ENCODE measurements at places on chromosomes 6 and 20.

- DNase-seq: no peak
Measured at GRCh38 chr20:51826372-51826771, 24.1 kb upstream of the SALL4 start.

- peak; percentile 23 for DNase-seq
Measured at GRCh38 chr6:37170273-37171200, 585 bp downstream of the PIM1 start.

- DNase-seq: no peak
Measured at GRCh38 chr6:13006578-13007300, 290.2 kb downstream of the PHACTR1 start.

DNA sequence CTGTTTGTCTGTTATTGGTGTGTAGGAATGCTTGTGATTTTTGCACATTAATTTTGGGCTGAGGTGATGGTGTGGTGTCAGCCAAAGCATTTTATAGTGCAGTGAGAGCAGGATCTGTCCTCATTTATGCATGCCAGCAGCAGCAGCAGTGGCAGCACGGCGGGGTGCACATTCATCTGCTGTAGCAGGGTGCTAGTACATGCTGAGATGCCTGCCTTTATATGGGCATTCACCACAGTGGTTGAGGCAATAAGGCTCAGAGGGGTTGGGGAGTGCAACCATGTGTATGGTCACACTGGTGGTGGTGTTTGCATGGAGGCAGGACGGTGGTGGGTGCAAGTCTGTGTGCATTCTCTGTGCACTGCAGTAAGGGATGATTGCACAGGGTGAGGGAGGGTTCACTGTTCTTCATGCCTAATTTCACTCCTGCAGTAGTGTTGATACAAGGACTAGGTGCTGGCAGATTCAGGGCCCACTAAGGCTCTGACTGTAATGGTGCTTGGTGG lies 129.3 kb upstream of the SYNCRIP start:
- no peak for DNase-seq

DNA sequence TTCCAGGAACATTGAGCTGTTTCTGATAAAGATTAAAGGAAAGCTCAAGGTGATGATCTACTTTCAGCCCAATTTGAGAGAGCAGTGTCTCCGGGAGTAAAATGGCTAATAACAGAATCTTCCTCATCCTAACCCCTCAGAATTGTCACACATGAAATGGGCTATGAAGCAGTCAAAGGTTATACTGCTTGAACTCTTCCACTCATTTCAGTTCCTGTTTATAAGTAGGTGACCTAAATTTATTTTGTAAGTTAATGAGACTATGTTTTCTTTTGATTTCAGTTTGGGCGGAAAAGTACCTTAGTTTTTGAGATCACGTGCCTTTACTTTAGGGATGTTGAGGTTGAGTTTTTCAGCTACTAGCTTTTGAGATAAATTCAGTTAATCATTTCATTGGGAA lies 47.2 kb downstream of the QKI start:
- no peak for DNase-seq

DNA sequence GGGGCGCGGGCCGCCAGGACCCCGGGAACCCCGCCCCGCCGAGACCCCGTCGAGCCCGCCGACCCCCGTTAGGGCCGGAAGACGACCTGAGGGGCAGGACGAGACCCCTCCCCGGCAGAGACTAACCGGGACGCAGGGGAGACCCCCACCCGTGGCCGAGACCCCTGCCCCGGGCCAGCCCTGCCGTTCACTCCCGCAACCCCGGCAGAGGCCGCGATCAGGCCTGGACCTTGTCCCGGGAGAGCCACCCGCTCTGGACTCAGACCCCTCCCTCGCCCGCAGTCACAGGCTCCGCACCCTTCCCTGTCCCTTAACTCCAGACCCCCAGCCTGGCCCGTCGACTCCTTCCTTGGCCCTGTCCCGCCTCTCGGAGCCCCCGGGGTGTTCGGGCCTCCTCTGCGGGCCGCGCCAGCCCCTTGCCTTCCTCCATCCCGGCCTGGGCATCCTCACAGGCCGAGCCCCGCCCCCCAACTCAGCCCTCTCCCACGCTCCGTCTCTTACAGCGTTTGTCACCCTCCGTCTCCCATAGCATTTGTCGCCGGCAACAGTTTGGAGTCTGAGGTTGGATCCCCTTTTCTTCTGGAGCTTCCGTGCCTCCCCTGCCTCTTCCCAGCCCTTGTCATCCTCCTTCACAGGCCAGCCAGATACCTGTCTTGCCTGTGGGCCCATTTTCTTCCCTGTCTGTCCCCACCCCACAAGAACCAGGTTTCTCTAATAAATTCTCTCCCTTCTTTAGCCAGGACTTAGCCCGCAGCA lies 569 bp downstream of the TCEA2 start:
- DNase-seq: no peak

DNA sequence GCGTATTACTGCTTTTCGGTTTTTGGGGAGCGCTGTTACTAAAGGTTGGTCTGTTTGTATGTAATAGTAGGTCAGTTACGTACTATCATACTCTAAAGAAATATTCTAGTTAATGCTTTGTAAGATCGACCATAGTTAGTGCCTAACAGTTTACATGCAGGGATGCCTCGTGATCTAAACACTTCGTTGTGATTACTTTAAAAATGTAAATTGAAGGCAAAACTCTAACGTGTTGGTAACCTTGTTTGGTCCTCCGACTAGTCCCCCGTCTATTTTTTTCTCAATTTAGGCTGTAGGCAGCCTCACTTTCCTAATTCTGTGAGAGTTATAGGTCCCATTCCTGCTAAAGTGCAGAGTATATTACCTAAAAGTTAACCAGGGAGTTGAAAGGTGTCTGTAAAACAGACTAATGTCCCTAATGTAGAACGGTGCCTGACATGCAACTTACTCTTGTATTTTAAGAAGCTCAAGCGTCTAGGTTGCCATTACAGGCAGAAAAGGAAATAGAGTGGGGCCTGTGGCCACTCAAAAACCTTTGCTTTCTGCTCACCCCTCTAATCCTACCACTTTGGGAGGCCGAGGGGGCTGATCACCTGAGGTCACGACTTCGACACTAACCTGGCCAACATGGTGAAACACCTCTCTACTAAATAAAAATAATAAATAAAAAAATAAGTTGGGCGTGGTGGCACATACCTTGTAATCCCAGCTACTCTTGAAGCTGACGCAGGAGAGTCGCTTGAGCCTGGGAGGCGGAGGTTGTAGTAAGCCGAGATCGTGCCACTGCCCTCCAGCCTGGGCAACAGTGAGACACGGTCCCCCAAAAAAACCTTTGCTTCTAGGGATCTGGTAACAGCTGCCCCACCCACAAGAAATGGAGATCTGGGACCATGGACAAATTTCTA lies 37.8 kb downstream of the HFE start:
- DNase-seq: no peak

DNA sequence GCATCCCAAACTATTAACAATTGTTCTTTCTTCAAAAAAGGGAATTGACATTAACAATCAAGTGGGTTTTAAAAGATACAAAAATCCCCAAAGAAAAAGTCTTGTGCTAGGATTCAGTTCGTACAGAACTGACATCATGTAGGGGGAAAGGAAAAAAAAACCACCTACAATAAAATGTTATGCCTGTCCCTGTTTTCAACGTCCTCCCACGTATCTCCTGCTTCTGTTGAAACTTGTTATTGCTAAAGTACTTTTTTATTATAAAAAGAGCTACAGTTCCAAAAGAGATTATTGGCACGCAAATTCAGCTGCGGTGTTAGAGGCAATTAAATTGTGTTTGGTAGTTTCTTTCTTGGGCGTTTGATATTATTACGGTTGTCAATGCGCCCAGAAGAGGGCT lies 102.8 kb upstream of the PHACTR1 start:
- no peak for DNase-seq

DNA sequence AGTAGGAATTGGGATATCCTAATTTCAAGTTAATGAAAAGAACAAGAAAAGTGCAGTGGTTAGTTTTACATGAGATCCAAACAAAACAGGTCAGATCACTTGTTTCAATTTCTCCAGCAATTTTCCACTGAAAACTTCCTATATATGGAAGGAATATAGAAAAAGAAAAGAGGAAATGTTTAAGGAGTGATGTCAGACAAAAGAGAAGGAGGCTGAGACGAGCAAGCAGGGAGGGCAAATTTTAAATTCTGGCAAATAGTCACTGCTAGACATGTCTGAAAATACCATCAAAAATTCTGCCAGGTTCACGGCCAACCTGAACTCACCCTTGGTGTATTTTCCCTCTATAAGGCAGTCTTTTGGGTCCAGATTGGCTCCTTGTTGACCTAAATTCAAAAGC lies 9.5 kb upstream of the NUP153 start:
- no peak for DNase-seq

DNA sequence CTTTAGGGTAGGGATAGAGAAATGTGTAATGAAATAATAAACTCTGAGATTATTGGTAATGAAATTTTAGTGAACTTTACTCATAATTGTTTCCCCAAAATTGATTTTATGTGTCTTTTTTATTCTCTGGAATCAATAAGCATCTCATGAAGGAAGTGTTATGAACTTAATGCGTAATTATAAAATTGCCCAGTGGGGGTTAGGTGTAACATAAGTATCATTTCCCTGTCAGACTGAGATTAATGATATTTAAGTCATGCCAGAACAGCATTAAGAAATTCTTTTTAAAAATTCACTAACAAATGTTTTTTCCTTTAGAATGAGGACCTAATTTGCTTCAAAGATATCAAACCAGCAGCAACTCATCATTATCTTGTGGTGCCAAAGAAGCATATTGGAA lies 10.0 kb downstream of the HINT3 start:
- no peak for DNase-seq

GRCh38 chr20:41691443-41691842 lies 73.3 kb upstream of the CHD6 start:
- DNase-seq: no peak

DNA sequence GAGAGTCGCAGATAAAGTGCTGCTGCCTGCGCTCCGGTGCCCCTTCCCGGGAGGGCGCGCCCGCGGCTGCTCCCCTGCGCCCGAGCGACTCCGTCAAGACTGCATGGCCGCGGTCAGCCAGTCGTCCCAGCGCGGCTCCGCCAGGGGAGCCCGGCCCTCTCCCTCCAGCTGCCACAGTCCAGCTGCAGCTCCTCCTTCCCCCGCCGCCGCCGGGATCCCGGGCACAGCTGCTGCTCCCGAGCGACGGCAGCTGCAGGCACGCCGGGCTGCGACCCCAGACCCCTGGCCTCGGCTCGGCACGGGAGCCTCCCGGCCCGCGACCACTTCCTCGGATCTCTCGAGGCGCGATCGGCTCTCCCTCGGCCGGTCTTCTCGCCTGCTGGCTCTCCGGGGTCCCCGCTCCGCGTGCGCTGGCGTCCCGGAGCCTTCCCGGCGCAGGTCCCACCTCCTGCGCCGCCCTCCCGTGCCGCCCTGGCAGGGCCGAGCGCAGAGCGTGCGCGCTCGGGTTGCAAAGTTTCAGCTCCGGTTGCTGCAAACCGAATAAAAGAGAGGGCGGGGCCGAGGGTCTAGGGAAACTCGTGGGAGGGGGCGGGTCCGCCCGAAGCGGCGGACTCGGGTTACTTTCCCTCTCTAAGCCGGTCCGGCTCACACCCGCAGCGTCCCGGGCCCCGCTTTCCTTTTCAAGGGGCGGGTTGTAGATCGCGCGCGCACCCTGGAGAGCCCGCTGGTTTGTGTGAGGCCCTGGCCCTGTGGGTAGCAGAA lies at the start of gene CNKSR3:
Gene CNKSR3 (minus strand): TSS at position 542 of the 762 bp plus-strand sequence. CDS start 571 bp downstream, outside the sequence.
- no peak for DNase-seq

DNA sequence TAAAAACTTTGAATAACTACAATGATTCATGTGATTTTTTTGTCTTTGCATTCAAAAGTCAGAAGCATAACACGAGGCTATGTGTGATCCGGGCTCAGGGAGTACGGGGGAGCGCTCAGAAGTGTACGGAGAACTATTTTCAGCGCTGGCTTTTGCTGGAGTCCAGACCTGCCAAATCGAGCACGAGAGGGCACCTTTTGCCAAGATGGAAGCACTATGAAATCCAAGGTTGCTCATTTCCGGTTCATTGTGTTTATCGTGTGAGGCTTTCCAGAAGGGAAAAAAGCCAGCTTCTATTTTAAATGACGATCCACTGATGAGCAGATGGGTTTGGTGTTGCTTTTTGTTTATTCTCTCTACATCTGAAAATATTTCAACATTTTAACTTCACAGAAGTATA lies 11.3 kb downstream of the RAMACL start:
- no peak for DNase-seq

DNA sequence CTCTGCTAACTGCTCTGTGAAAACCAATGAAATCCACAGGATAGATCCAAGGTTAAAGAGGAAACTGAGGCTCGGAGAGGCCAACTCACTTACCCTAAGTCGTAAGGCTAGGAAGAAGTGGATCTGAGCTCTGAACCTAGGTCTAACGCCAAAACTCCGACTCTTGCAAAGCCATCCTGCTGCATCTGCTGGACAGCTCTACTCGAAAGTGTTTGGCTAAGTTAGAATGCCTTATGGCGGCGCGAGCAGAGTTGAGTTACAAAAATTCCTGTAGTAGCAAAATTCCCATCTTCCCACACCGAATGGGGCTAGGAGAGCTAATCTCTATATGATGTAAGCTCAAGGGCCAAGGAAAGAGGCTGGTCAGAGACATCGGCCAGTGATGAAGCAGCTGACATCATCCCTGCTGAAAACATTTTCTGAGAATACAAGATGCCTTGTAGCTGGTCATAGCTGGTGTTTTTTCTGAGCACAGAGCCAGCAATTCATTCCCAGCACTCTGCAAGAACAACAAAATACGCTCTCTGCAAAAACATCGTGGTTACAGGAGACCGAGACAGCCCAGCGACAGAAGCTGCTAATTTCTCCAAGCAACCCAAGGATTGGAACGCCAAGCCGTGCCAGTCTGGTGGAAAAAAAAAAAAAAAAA lies 1.8 kb downstream of the SPATA2 start:
- DNase-seq: no peak

- no peak for DNase-seq
Measured at GRCh38 chr20:33091693-33092092, 12.2 kb downstream of the BPIFB4 start.

- peak; percentile 80 for DNase-seq
Measured at GRCh38 chr6:30828027-30828962, 56.0 kb upstream of the DDR1 start.

DNA sequence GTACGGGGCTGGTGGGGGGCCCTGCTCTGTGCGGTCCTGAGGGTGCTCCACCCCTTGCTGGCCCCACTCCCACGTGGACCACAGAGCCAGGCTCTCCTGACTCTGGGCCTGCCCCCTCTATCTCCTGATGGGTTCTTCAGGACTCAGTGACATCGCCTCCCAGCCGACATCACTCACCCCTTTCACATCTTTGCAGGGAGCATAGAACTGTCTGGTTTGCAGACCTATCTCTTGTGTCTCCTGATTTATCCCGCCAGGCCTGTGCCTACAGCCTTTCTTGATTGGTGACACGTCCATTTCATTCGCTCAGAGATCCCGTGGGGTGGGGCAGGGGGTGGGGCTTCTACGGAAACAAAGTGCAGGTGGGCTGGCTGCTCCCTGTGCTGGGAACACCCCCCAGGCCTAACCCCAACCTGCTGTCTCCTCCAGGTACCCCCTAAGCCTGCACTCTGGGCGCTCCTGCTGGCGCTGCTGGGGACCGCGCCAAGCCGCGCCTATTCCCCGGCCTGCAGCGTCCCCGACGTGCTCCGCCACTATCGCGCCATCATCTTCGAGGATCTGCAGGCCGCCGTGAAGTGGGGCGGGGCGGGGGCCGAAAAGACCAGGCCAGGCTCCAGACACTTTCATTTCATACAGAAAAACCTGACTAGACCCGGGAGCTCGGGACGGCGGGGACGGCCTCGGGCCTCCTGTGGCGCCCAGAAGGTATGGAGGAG lies 1.7 kb downstream of the C20orf204 start:
- no peak for DNase-seq

All from CD4-positive, alpha-beta T cell (primary cell).